ENCODE measurements at places on chromosomes 1 and 21. TPM values are rescaled to one million over a fixed set of nuclear protein-coding genes. Genes with fewer than 3 reads are reported as not detected.

Gene SPATA45
- total RNA-seq, result not detected

Gene GNAT2
- total RNA-seq, result not detected

Gene RHCE
- not detected for total RNA-seq

Gene GART
- 20.9 TPM for total RNA-seq

Gene MYOG
- not detected for total RNA-seq

Gene SOX13
- 3.4 TPM for total RNA-seq

Gene HES3
- not detected for total RNA-seq

Gene TRIM17
- not detected for total RNA-seq

Gene TMEM82
- total RNA-seq, result not detected

Gene BSND
- not detected for total RNA-seq

Gene PROK1
- not detected for total RNA-seq

Gene YIPF1
- 27.0 TPM for total RNA-seq

Gene TPTE
- total RNA-seq, result not detected

Gene KIRREL1
- 80.2 TPM for total RNA-seq

Gene SYCP1
- not detected for total RNA-seq

Gene ASB17
- total RNA-seq, result not detected

Gene PLXNA2
- 1.6 TPM for total RNA-seq

Gene CELA2A
- not detected for total RNA-seq

Gene ANGPTL3
- total RNA-seq, result not detected

Gene RHD
- not detected for total RNA-seq

Gene IRF2BP2
- 40.0 TPM for total RNA-seq

Gene LCE1F
- total RNA-seq, result not detected

Gene SPATA17
- 17.2 TPM for total RNA-seq
